ENCODE measurements at places on chromosomes 2 and 18.

GRCh38 chr18:3216987-3217386, 2.8 kb downstream of the MYOM1 start:
- no peak for DNase-seq

- peak; percentile 78 for DNase-seq
Observed at GRCh38 chr18:49562481-49563129, 748 bp downstream of the LIPG start.

DNA sequence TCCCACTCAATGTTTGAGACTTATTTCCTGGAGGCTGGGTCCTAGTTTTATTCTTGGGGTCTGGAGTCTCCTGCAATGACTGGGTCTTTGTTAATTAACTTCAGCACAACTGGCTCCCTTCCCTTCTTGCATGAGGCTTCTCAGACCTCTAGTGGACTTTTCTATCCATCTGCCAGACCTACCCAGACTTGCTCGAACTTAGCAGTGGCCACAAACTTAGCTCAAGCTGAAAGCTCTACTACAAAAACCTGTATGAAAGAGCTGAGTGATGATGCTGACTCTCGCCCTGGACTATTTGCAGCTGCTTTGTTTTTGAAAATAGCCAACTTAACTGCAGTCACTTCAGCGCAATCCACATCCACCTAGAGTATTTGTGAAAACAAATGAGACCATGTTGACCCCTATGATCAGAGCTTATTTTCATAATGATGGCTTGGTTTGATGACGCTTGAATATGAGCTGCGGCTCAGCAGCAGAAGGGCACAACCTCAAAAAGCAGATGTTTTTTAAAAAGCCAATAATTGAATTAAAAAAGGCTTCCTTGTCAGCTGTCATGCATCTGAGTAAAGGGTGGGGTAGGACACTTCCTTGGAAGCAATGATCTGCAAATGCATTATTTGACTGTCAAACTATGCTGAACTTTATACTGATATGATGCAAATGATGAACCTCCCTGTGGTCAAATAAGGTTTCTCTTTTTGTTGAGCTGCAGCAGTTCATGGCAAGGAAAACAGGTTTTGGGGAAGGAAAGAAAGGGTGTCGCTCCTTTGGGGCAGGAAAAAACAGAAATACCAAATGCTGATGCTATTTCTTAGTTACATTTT, 10.6 kb upstream of the ANXA4 start:
- DNase-seq: no peak

- peak; percentile 32 for DNase-seq
Observed at GRCh38 chr18:13243363-13243762, 24.8 kb downstream of the LDLRAD4 start.

DNA sequence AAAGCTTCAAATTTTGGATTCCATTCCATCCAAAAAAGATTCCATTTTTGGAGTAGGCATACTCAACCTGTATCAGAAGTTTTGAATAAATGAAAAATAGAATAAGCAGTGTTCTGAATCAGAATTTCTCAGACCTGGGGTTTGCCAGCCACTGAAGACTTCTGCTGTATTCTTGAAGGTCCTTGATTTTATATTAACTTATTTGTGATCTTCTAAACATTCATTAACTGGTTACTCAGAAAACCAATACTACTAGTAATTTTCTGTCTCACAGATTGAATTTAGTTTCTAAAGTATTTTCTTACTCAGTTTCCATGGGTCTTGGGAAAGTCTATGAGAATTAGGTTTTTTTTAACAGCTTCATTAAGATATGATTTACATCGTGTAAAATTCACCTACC, 60.9 kb downstream of the RIF1 start:
- no peak for DNase-seq

DNA sequence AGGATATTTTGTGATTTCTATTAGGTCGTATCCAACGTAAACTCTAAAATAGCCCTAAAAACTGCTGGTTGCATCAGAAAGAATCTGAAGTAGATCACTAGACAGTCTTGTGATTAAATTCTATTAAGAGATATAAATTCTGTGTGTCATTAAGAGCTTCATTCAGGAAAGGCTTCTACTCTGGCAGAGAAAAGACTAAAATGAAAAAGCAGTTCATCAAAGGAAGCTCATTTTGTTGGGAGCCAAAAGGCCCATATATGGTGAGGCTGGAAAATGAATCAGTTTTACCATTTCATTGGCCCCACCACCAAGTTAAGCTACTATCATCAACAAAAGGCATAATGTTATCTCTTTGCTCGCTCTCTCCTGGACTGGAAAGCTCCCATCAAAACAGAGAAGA, 261.1 kb downstream of the SATB2 start:
- DNase-seq: no peak

DNA sequence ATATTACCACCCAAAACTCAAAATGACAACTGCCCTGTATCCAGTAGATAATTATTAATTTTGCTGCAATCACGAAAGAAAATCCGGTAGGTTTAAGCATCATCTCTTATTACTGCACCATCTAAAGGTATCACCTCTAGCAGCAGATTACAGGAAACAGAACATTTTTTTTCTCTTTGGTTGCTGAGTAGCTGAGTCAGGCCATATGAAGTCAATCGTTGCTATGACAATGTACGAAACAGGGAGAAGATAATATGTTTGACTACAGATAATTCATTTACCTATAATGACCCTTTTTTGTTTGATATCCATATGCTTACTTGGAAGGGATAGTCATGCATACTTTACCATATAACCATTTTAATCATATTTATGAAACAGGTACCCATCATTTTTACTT, 831.6 kb upstream of the CHAC2 start:
- DNase-seq: no peak

DNA sequence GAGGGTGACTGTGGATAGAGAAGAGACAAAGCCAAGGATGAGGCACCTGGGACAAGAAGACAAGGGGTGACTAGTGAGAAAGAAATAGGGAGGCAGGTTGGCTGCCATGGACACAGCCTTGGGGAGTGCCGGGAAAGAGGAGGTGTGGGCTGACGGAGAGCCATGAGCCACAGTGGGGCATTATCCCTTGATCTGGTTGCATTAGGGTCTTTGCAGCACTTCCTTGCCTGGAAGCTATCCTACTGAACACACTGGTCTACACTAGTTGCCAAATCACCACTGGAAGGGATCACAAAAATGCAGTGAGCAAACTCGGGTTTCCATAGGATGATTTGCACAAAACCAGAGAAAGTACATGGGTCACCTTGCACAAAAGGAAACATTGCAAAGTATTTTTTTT, 27.7 kb upstream of the ASB18 start:
- DNase-seq: no peak

DNA sequence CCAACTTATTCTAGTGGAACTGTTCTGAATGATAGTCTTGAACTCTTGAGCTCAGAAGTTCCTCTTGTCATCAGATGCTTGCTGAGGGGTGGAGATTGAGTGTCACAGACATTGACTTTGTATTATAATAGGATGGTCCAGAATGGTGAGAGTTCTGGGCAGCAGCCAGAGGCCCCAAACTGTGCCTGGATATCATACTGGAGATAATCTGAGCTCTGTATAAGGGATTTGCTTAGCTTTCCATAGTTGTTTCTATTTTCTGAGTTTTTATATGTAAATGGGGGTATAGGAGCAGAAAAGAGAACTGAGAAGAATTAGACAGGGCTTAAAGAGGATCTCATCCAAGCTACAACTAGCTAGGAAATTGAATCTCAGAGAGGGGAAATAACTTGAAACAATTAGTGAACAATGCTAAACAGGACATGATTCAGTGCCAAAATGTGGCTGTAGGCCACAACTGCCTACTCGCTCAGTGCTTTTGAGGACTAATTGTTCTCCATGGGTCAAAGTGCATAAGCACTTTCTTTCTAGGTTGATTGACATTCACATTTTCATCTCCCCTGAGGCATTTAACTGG, 10.1 kb upstream of the LCLAT1 start:
- DNase-seq: no peak

- DNase-seq: peak; percentile 78
Observed at GRCh38 chr2:75311993-75312392, 112.7 kb upstream of the TACR1 start.
